Stimulated activated CD4-positive, alpha-beta T cell treated with anti-CD3 and anti-CD28 coated beads, TNF-alpha, amount 100 ng/mL, for 1 hour (primary cell): ENCODE measurements at places on chromosomes 6 and 20.

- no peak for DNase-seq
Measured at GRCh38 chr6:152380993-152381898, 255.9 kb downstream of the SYNE1 start.

- DNase-seq, result no peak
Measured at GRCh38 chr20:16608277-16608650, 35.0 kb upstream of the KIF16B start.

DNA sequence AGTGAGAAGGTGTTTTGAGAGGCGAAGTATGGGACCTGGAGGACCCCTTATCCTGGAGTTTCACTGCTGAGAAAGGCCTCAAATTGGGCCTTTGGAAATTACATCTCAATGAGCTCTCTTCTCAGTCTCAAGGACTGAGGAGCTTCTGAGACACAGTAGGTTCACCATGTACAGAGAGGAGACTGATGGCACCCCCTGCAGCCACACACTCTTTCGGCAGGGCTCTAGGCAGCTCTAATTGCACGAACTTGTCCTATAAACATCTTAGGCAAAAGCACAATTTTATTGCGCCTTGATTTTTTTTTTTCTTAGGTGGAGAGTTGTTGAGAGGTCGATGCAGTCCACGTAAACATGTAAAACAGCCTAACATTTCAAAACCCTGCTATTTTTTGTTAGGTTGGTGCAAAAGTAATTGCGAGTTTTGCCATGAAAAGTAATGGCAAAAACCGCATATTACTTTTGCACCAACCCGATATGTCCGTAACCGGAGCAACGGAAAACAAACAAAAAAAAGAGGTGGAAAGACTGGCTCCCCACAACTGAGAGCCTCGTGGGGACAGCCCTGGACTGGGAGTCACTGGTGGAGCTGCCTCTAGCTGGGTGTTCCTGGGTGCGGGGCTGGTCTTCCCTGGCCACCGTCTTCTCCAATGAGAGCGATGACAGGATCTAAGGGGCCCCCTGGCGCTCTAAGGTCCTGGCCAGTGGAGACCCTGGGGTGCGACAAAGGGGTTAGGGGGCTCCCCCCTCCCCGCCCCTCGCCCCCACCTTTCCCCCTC lies 84.0 kb upstream of the EYA2 start:
- DNase-seq, result no peak

- no peak for DNase-seq
Measured at GRCh38 chr20:2918096-2919049, 45.1 kb downstream of the PTPRA start.

GRCh38 chr6:394641-395289 lies 3.2 kb downstream of the IRF4 start:
- DNase-seq, result no peak

- DNase-seq, result no peak
Measured at GRCh38 chr6:124873066-124873410, 89.2 kb upstream of the RNF217 start.

DNA sequence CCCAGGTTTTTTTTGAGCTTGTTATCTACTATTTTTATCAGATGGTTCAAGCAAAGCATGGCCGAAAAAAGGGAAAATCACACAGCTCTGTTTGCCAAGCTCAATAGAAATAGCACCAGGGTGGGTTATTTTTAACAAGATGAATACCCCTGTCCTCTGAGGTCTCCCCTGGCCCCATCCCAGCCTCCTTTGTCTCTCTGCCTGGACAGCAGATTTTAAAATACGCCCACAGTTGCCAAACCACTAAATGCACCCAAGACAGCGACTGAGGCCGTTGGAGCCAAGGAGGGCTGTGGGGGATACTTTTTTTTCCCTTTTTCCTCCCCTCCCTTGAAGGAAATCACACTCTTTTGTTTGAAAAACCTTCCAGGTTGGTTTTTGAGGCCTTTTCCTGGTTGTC lies 106.6 kb downstream of the VEGFA start:
- no peak for DNase-seq

DNA sequence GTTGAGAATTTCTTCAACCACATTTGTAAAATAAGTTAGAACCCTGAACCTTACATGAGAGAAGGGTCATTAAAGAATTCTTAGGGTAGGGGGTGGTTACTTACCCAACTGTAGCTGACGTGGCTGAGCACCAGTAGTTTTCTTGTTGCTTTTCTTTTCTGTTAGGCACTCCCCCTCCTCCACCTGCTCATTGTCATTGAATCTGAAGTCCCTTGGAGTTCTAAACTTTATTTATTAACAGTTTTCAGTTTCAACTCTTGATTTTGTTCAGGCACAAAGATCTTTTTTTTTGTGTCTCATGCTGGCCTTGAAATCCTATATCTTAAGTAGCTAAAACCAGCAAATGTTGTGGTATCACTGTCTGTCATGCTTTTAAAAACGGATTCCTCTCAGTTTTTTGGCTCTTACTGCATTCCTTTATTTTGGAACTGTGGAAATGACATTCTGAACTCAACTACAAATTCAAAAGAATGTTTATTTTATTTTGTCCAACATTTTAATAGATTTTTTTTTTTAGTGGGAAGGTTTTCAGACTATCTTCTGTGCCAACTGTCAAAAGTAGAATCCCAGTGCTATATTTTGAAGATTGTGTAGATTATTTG lies 465.2 kb downstream of the PHF3 start:
- no peak for DNase-seq

DNA sequence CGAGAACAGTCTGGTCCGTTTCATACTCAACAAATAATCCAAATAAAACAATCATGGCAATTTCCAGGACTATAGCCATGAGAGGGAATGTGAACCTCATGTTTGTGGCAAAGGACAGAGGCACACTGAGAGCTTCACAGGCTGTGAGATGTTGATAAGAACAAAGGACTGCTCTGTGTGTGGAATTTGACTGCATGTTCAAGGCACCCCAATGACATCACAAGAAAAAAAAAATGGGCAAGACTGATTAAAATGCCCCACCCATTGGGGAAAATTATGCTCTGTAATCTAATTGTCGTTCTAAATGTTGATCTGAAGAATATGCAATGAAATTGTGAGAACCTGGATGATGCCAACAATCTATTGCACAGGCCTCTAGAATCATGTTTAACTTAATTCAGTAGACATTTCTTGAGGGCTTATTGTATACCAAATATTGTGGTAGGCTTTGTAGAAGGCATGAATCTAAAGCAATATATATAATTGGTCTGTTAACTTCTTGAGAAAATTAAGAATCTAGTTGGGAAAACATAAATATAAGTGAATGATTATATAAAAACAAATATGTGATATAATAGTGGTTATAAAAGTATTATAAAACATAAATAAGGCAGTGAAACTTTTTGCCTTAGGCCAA lies at the start of gene RHAG:
TSS of gene RHAG (minus strand) at position 127 of the 637 bp plus-strand sequence. CDS start at position 100, 27 bp downstream.
- DNase-seq, result no peak

DNA sequence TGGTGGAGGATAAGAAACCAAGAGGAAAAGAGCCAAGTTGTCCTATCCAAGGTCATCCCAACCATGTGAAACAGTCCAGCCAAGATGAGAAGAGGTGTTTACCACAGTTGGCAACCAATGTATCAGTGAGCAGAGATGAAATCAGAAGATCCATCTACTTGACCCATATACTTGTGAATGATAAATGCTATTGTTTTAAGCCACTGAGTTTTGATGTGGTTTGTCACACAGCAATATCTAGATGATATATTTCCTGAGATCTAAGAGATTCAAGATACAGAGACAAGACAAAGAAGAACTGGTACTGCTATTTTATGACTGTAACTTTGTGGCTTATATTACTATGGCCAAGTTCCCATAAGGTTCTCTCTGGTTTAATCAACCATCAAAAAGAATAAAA lies 721.2 kb downstream of the MAFB start:
- no peak for DNase-seq

- no peak for DNase-seq
Measured at GRCh38 chr20:14117768-14118167, 122.5 kb downstream of the MACROD2 start.

- DNase-seq, result no peak
Measured at GRCh38 chr6:131754088-131754487, 43.3 kb upstream of the CTAGE9 start.

DNA sequence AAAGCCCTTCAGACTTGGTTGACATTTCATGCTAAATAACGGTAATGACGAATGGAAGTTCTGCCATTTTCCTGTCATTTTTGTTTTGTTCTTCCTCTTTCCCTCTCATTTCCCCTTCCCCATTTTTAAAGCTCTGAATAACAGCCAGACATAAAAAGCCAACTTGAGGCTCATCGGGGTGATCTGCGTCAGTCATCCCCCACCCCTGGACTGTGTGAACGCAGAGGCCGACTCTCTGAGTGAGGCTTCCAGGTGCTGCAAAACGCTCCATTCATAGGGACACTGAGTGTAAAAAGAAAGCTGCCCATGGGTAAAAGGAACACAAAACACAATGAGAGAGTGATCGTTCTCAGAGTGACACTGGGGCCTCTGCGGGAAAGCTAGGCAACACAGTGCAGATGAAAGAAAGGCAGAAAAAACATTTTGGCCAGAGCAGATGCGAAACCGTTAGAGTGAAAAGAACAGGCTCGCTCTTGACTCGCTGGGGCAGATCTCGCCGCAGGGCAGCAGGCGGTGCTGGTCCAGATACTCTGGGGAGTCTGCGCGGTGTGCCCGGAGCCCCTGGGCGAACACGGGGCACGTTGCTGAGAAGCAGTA lies 684.8 kb downstream of the QKI start:
- DNase-seq, result no peak

DNA sequence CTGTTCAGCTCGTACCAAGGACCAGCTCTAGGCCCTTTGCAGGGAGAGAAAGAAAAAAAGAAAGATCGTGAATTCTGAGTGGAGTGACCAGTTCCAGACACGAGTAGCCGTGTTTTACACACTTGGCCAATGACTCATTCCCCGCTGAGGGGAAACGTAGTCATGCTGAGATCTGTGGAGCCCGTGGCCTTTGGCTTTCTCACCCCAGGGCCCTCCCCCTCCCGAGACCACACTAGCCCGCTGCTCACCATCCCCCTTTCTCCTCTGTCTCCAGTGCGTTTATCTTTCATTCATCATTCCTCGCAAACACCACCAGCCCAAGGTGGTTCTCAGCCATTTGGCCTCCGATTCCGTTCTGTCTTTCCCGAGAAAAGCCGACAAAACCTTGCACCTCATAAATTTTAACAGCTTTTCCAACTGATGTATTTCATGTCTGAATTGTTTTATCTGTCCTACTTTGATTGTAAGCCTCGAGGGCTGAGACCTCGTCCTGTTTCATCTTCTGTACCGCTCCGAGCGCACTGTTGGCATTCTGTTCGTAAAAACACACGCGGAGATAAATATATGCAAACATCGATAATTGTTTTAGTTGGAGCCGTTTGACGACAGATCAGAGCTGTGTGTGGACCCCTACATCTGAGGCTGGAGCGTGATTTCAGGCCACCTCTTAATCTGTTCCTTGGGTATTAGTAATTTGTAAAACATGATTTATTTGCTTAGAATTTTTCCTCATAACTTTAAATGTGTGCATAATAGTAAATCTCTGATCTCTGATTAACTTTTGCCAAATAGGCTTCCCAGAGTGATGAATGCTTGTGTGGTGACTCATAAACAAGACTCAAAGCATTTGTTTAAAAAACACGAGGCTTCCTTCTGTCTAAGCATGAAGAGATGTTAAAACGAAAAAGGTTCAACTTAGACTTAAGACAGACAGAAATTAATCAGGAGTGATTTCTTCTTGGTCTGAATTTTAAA lies 336.6 kb downstream of the CDH4 start:
- DNase-seq, result no peak

- DNase-seq, result no peak
Measured at GRCh38 chr6:48775157-48775556, 664.2 kb upstream of the PTCHD4 start.

- DNase-seq, result no peak
Measured at GRCh38 chr6:47714802-47715201, 16.4 kb downstream of the ADGRF4 start.

- DNase-seq, result no peak
Measured at GRCh38 chr20:6121504-6121903, 1.3 kb downstream of the FERMT1 start.

DNA sequence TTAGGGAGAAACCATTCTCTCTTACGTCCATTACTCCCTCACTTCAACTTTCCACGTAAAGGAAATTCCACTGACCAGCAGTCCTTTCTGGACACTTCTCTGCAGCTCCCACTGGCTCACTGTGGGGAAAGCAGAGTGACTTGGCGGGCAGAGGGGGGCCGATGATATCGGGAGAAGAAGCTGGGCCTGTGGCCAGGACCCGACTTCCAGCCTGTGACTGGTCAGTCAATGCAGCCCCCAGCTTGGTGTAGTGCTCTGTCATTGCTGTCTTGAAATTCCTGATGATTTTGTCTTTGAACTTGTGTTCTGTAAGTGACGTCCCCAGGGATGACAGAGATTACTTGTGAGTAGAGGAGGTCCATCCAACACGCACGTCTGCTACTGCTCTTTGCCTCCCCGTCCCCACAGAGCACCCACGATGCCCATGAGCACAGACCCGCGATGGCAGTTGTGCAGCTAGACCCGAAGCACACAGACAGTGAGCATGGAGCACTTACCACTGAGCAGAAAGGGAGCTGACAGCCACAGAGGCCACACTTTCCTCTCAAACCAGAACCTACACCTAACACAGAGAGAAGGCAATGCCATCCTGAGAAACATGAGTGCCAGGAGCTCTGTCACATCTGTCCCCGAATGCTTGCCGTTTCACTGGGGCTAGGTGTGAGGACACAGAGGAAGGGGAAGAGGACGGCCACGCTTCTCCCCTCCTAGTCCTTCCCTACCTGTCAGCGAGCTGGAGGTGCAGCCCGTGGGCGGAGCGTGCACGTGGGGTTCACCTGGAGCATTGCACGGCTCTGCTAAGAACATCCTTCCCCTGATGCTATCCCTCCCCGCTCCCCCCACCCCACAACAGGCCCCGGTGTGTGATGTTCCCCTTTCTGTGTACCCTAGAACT lies 25.7 kb downstream of the DACT2 start:
- no peak for DNase-seq

DNA sequence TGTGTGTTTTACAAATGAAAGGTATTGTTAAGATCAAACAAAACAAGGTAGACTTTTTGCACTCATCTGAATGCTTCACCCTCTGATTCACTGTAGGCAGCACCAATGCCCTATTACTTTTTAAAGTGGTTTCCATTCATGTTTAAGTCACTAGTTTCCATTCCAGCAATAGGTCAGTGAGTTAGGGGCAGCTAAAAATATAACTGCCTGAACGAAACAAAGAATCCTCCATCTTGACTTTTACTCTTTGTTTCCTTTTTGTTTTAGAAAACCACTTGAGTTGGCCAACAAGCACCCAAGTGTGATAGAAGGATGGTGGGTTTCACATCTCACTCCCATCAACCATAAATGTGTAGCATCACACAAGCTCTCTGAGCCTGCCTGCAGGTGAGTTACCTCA lies 25.5 kb downstream of the CLIC5 start:
- no peak for DNase-seq
